ENCODE measurements at places on chromosomes 7 and 10. TPM values are rescaled to one million over a fixed set of nuclear protein-coding genes. Genes with fewer than 3 reads are reported as not detected.
A peak's percentile ranks its signal among the peaks of the same experiment; 100 is the strongest.

DNA sequence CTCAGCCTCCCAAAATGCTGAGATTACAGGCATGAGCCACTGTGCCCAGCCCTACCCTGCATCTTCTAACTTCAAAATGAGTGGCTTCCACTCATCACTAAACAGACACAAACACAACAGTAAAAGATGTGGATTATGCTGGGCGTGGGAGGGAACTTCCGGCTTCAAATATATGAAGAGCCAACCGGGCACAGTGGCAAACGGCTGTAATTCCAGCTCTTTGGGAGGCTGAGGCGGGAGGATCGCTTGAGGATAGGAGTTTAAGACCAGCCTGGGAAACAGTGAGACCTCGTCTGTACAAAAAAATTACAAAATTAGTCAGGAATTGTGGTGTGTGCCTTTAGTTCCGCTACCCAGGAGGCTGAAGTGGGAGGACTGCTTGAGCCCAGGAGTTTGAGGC is 92.2 kb upstream of the GNA12 start:
- no peaks in the 10 kb centered on the region for H3K4me1 ChIP-seq
- H3K4me3 ChIP-seq: no peak overlapping the region
- DNase-seq: no peak
- no peak overlapping the region for H3K27ac ChIP-seq

- H3K36me3 ChIP-seq: no peaks in the 10 kb centered on the region
- no peaks in the 10 kb centered on the region for H3K4me1 ChIP-seq
- no peak overlapping the region for H3K27ac ChIP-seq
- H3K27me3 ChIP-seq: no peaks in the 10 kb centered on the region
These were observed 138.7 kb upstream of the DGKB start for GRCh38 chr7:15041226-15041625.

DNA sequence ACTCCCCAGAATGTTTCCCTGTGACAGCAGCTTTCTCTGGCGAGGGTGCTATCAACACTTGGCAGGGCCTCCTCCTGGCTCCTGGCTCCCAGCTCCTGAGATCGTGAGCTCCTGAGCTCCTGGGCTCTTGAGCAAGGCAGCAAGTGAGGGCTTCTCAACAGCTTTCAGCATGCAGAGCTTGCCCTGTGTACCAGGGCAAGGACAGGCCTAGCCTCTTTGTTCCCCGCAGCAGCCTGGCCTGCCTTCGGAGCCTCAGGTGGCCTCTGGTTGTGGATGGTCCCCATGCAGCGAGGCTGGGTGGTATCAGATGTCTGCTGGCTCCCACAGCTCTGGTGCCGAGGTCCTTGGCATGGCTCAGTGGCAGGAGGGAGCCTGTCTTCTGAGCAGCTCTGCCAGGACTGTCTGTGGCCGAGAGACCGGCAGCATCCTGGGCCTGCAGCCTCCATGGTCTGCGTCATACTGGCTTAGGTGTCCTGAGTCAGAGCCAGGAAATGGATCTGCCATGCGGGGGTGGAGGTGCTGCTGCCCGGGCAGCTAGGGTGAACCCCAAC is 44.2 kb downstream of the ZMIZ1 start:
- no peaks in the 10 kb centered on the region for H3K36me3 ChIP-seq
- H3K27me3 ChIP-seq: no peaks in the 10 kb centered on the region
- H3K27ac ChIP-seq: peak overlapping the region; percentile 84
- H3K4me3 ChIP-seq: no peak overlapping the region
- peak; percentile 62 for DNase-seq
- H3K4me1 ChIP-seq: peaks cover 22% of the 10 kb centered on the region

- DNase-seq: no peak
- no peaks in the 10 kb centered on the region for H3K4me1 ChIP-seq
- no peak overlapping the region for H3K4me3 ChIP-seq
- H3K27me3 ChIP-seq: no peaks in the 10 kb centered on the region
- no peak overlapping the region for H3K27ac ChIP-seq
These were observed 30.1 kb downstream of the LUC7L2 start for GRCh38 chr7:139389774-139390173.

DNA sequence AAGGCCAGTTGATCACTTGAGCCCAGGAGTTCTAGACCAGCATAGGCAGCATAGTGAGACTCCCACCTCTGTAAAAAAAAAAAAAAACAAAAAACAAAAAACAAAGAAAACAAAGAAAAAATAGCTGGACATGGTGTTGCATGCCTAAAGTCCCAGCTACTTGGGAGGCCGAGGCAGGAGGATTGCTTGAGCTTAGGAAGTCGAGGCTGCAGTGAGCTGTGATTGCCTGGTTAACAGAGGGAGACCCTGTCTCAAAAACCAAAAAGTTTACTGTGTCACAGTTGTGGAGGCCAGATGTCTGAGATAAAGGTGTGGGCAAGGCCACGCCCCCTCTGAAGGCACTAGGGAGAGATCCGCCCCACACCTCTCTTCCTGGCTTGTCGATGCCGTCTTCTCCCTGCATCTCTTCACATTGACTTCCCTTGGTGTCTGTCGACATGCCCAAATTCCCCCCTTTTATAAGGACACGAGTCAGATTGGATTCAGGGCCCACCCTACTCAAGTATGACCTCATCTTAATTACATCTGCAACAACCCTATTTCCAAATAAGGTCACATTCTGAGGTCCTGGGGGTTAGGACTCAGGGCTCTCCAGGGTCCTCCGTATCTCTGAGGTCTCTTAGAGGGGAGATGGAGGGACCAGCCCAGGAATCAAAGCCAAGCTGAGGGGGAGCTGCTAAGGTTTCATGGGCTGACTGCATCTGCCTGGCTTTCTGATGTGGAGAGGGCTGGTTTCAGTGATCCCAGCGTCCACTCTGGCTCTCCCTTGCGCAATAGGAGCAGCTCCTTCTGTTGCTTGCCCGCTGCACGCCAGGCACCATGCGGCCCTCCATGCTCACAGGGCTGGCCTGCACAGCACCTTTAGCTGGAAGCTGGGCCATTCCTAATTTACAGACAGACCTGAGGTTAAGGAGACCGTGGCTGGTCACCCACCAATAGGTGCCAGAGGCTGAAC is 23.1 kb downstream of the AGAP3 start:
- no peaks in the 10 kb centered on the region for H3K27me3 ChIP-seq
- peak; percentile 73 for DNase-seq

Gene STOX1
- total RNA-seq: 0.51 TPM

- H3K36me3 ChIP-seq: no peaks in the 10 kb centered on the region
- H3K27ac ChIP-seq: no peak overlapping the region
- DNase-seq: no peak
- no peaks in the 10 kb centered on the region for H3K27me3 ChIP-seq
These were observed 7.8 kb downstream of the FBXW4 start for GRCh38 chr10:101687071-101687658.

GRCh38 chr7:36127075-36127740 is 25.8 kb upstream of the EEPD1 start:
- no peak overlapping the region for H3K4me3 ChIP-seq
- H3K36me3 ChIP-seq: no peaks in the 10 kb centered on the region
- H3K27me3 ChIP-seq: no peaks in the 10 kb centered on the region
- no peak for DNase-seq

GRCh38 chr7:50409856-50410745 is 40.0 kb downstream of the FIGNL1 start:
- H3K4me1 ChIP-seq: no peaks in the 10 kb centered on the region
- H3K36me3 ChIP-seq: no peaks in the 10 kb centered on the region
- no peak for DNase-seq

Gene RELN
- 10.5 TPM for total RNA-seq

Gene HMX3
- not detected for total RNA-seq

Gene SLC4A2
- total RNA-seq: 51.6 TPM

- H3K4me1 ChIP-seq: no peaks in the 10 kb centered on the region
- no peak overlapping the region for H3K4me3 ChIP-seq
- no peak for DNase-seq
These were observed 8.0 kb downstream of the HPS1 start for GRCh38 chr10:98438715-98439114.

GRCh38 chr7:75617634-75618234 is 121.0 kb downstream of the HIP1 start:
- no peaks in the 10 kb centered on the region for H3K4me1 ChIP-seq
- no peak overlapping the region for H3K27ac ChIP-seq
- no peaks in the 10 kb centered on the region for H3K36me3 ChIP-seq
- no peaks in the 10 kb centered on the region for H3K27me3 ChIP-seq

All from uterus (tissue), 4 donors.